ENCODE measurements at places on chromosomes 11 and 22. TPM values are rescaled to one million over a fixed set of nuclear protein-coding genes. Genes with fewer than 3 reads are reported as not detected.
A peak's percentile ranks its signal among the peaks of the same experiment; 100 is the strongest.

Gene TNNT3
- total RNA-seq = 7.4 TPM

Gene ZBED5
- 64.2 TPM for total RNA-seq

Gene P4HA3
- not detected for total RNA-seq

Gene CYP2R1
- 14.6 TPM for total RNA-seq

Gene SLC3A2
- 240 TPM for total RNA-seq

GRCh38 chr22:48490500-48491411 is 1336.9 kb downstream of the BRD1 start:
- H3K27ac ChIP-seq = no peak overlapping the region
- no peak overlapping the region for H3K4me3 ChIP-seq

DNA sequence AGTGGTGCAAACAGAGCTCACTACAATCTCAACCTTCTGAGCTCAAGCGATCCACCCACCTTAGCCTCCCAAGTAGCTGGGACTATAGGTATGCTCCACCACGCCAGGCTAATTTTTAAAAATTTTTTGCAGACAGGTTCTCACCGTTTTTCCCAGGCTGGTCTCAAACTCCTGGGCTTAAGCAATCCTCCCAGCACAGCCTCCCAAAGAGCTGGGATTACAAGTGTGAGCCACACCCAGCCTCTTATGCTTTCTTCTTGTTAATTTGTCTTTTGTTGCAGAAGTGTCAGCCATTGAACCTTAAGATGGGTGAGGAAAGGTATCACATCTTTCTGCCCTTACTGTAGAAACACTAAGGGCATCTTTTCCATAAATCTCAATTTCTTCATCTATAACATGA is 34.9 kb downstream of the DENND5A start:
- DNase-seq = no peak
- no peak overlapping the region for H3K4me3 ChIP-seq
- peaks cover 30% of the 10 kb centered on the region for H3K4me1 ChIP-seq
- H3K27me3 ChIP-seq = no peaks in the 10 kb centered on the region

DNA sequence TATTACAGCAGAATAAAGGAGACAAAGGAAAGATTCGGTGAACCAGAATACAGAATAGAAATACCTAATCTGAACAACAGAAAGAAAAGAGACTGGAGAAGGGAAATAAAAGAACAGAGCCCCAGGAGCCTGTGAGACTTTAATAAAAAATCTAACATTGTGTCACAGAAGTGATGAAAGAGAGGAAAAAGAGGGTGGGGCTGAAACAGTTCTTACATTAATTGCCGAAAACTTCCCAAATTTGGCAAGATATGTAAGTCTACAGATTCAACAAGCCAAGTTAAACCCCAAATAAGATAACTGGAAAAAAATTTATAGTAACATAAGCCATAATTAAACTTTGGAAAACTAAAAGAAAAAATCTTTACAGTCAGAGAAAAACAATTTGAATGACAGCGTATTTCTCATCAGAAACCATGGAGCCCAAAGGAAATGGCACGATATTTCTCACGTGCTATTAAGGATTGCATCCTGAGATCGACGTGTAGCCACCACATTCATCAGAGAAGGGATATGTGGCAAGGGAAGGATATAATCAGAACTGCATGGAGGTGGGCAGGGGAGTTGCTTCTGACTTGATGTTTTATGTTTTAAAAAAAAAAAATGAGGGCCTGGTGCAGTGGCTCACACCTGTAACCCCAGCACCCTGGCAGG is 73.9 kb downstream of the SGSM3 start:
- H3K4me1 ChIP-seq = peaks cover 39% of the 10 kb centered on the region
- no peak overlapping the region for H3K4me3 ChIP-seq
- peak overlapping the region; percentile 72 for H3K27ac ChIP-seq
- no peaks in the 10 kb centered on the region for H3K27me3 ChIP-seq
- peaks cover 4% of the 10 kb centered on the region for H3K36me3 ChIP-seq

DNA sequence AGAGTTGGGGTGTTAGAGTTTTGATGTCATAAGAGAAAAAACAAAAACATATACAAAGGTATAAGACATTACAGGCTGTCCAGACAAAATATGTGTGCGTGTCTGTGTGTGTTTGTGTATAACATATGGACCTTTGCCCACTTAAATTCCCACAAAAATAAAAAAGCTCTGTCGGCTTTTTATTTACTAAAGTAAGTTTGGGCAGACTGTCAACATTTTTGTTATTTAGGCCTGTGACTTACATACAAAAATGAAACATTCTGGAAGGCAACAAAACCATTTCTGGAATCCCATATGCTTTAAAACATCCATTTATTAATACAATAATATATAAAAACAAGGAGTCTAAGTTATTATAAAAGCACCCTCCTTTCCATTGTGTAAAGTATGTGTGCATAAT is 960.1 kb upstream of the FAT3 start:
- H3K4me1 ChIP-seq = no peaks in the 10 kb centered on the region
- DNase-seq = no peak
- no peaks in the 10 kb centered on the region for H3K27me3 ChIP-seq
- no peak overlapping the region for H3K27ac ChIP-seq

DNA sequence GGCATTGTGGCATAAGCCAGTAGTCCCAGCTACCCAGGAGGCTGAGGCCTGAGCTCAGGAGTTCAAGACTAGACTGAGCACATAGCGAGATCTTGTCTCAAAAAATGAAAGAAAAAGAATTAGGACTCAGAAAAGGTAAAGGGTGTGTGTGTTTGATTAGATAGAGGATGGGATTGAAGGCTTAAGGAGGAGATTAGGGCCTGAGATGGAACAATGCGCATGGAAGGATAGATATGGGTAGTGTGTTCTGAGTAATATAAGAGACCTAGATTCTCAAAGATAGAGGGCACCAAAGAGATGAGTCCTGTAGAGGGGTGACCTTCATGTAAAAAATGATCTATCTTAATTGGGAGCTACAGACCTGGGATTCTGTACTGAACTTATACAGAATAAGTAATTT is 17.3 kb upstream of the RAB30 start:
- no peaks in the 10 kb centered on the region for H3K36me3 ChIP-seq
- H3K4me1 ChIP-seq = peaks cover 19% of the 10 kb centered on the region
- H3K27ac ChIP-seq = peak overlapping the region; percentile 61
- no peak overlapping the region for H3K4me3 ChIP-seq

GRCh38 chr11:15801616-15802015 is 554.7 kb downstream of the SOX6 start:
- no peaks in the 10 kb centered on the region for H3K36me3 ChIP-seq
- no peak overlapping the region for H3K4me3 ChIP-seq
- no peaks in the 10 kb centered on the region for H3K27me3 ChIP-seq
- no peak for DNase-seq

DNA sequence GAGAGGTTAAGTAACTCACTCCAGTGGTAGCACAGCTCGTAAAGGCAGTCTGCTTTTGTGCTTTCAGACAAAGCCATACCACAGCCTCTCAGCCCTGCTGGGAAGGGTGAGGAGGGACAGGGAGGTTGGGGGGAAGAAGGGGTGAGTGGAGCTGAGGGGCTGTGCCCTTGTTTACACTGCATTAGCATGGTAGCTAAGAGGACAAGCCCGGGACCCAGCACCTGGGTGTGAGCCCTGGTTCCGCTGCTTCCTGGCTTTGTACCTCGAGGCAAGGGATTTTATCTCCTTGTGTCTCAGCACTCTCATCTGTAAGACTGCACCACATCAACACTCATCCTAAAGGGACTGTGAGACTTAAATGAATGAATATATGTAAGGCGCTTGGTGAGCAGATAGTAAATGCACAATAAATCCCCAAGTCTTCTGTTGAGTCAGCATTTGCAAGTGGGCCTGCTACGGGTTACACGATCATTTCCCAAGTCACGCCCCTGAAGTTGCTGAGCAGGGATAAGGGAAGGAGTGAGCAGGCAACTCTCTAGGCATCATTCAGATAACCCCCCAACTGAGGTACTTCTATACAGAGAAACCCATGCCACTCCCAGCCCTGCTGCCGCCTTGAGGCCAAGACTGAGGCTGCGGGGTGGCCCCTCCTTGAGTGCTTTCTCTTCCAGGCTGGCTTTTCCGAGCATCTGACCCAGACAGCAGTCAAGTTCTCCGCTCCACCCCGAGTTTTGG is 7.5 kb downstream of the RASD2 start:
- H3K36me3 ChIP-seq = peaks cover 2% of the 10 kb centered on the region
- peaks cover 13% of the 10 kb centered on the region for H3K4me1 ChIP-seq
- DNase-seq = no peak
- no peak overlapping the region for H3K4me3 ChIP-seq
- H3K27me3 ChIP-seq = peaks cover 33% of the 10 kb centered on the region

DNA sequence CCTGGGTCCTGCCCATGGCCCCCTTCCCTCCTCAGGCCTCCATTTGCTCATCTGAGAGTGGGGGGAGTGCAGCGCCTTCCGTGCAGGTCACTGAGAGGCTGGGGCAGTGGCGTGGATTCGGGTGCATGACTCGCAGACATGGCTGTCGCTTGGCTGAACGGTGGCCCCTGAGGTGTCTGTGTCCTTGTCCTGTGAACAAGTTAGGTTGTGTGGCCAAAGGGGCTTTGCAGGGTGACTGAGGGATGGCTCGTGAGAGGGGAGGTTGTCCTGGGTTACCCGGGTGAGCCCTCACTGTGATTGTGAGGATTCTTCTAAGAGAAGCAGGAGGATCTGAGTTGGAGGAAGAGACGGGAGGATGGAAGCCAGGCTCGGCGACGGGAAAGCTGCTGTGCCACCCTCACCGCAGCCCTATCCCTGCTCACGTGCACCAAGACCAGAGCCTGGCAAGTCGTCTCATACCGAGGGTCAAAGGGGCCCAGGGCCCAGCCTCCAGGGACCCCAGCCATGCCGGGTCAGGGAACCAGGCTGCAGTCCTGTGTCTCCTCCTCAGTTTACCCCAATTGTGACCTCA is 79.1 kb downstream of the KCNQ1 start:
- no peaks in the 10 kb centered on the region for H3K36me3 ChIP-seq
- H3K4me3 ChIP-seq = no peak overlapping the region
- H3K4me1 ChIP-seq = peaks cover 28% of the 10 kb centered on the region

DNA sequence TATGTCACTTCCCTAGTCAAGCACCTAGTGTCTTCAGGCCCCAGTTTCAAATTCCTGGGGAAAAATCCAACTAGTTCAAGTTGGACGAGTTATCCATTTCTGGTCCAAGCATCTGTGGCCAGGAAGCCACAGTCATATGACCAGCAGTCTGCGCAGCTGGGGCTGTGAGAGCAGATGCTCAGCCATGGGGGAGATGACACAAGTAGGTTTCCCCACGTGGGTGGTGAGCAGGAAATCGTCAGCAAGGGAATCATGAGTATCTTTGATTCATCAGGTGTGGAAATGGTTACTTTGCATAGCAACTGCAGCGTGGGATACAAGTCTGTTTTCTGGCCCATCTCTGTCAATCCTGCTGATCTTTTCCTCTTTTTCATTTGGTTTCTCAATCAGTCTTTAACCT is 185.3 kb downstream of the C11orf91 start:
- H3K27me3 ChIP-seq = peaks cover 59% of the 10 kb centered on the region
- no peak for DNase-seq
- H3K27ac ChIP-seq = no peak overlapping the region

GRCh38 chr11:13118650-13119049 is 109.5 kb downstream of the RASSF10 start:
- no peak overlapping the region for H3K27ac ChIP-seq
- H3K4me1 ChIP-seq = no peaks in the 10 kb centered on the region
- H3K36me3 ChIP-seq = no peaks in the 10 kb centered on the region
- peaks cover 43% of the 10 kb centered on the region for H3K27me3 ChIP-seq

DNA sequence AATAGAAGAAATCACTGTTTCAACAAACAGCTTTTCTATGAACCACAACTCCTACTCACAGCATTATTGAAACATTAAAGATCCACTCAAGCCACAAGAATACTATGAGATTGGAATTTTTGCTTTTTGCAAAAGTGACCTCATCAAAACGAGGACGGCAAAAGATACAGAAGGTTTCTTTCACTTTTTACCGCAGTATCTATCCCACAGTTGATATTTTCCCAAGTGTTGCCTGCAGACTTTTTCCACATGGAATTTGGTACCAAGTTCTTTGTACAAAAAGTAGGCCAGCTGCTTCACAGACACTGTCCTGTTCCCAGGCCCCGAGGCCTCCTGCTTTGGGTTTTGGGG is 204.0 kb downstream of the TBC1D22A start:
- H3K36me3 ChIP-seq = peaks cover 7% of the 10 kb centered on the region
- peaks cover 57% of the 10 kb centered on the region for H3K4me1 ChIP-seq
- H3K4me3 ChIP-seq = no peak overlapping the region

DNA sequence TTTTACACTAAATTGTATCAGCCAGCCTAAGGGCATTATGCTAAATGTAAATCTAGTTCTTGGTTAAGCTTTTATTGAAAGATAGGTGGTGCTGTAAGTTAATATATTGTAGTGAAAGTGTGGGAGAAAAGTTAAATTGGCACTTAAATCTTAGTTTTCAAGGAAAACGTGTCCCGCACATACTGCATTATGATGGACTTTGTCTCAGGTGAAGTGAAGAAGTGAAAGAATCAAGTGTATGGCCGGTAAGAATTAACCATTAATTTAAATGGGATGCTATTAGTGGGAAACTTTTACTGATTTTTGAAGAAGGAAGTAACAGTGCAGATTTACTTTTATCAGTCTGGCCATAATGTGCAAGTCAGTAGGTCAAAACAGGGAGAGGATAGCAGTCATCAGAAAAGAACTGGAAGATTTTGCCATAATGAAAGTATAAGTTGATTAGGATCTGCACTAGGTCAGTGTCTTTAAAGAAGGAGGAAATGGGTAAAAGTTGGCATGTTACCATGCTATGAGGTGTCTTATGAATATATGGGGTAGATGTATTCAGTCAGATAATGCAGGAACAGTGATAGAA is 81.6 kb downstream of the PDHX start:
- no peaks in the 10 kb centered on the region for H3K36me3 ChIP-seq
- H3K4me1 ChIP-seq = peaks cover 18% of the 10 kb centered on the region
- no peak for DNase-seq
- no peaks in the 10 kb centered on the region for H3K27me3 ChIP-seq
- peak overlapping the region; percentile 96 for H3K27ac ChIP-seq

DNA sequence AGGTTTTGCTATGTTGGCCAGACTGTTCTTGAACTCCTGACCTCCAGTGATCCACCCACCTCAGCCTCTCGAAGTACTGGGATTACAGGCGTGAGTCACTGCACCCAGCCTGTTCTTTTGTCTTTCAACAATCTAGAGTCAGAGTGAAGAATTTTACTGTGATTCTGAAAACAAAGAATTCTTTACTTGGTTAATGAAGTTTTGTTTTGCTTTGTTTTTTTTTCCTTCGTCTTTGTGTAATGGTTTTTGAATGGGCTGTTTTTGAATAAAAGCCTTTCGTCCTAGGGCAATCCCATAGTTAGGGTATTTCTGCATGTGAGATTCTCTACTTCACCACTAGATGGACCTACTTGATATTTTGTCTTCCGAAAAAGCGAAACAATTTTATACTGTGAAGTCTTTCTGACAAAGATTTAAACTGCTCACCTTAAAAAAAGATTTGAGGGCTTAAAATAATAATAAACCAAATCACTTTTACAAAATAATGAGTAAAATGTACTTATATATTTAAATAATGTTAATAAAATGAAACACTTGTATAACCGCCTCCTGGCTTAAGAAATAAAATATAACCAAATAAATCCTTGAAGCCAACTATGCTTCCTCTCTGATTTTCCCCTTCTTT is 43.4 kb upstream of the SC5D start:
- peaks cover 2% of the 10 kb centered on the region for H3K4me1 ChIP-seq
- no peak overlapping the region for H3K27ac ChIP-seq
- no peaks in the 10 kb centered on the region for H3K36me3 ChIP-seq
- peaks cover 11% of the 10 kb centered on the region for H3K27me3 ChIP-seq
- no peak for DNase-seq
- H3K4me3 ChIP-seq = no peak overlapping the region
